CD4-positive, CD25-positive, alpha-beta regulatory T cell (primary cell): ENCODE measurements at places on chromosomes 4 and X.

GRCh38 chr4:34094114-34094513, 2150.2 kb downstream of the ARAP2 start:
- DNase-seq, result no peak

DNA sequence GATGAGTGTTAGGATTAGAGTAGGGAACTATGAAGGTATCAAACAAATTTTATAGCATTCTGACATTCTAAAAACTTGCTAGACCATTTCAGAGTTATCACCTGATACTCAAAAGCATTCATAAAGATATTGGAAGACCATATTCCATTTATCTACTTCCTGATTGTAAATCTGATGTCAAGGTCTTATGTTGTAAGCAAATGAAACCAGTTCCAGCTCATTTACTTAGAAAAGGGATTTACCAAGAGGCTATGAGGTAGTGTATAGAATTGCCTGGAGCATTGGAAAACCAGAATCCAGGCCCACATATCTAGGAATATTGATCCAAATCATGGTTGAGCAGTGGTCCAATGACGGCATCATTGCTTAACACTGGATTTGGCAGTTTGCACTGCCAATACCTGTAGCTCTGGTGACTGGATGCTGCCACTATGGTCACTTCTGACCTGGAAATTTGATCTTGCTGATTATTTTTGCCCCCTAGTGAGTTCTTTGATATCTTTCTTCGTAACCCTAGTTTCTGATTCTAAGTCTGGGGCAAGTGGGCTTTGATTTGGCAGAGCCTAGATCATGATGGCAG, 25.4 kb downstream of the ARFIP1 start:
- DNase-seq, result no peak

GRCh38 chr4:83417566-83417965, 38.1 kb downstream of the HELQ start:
- DNase-seq, result no peak

GRCh38 chr4:1447676-1448588, 41.7 kb upstream of the NKX1-1 start:
- no peak for DNase-seq

DNA sequence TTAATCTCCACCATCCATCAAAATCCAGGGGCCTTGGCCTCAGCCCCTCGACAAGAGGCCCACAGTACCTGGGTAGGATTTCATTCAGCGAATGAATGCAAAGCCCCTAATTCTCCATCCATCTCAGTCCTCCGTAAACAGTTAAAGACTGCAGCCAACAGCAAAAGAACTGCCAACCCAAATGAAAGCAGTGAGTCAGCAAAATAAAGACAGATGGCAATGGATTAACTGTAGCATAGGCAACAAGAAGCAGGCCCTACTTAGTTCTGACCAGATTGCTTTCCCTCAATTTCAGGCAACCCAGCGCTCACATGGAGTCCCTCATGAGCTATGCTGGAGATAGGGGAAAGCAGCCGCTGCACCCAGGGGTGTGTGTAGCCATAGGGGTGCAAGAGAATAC, 21.4 kb downstream of the PLAC1 start:
- no peak for DNase-seq

GRCh38 chrX:15500497-15500966, at the start of gene BMX:
BMX (plus strand) TSS chrX:15500807; CDS start chrX:15508354, 7,547 bp downstream.
- DNase-seq, result no peak

DNA sequence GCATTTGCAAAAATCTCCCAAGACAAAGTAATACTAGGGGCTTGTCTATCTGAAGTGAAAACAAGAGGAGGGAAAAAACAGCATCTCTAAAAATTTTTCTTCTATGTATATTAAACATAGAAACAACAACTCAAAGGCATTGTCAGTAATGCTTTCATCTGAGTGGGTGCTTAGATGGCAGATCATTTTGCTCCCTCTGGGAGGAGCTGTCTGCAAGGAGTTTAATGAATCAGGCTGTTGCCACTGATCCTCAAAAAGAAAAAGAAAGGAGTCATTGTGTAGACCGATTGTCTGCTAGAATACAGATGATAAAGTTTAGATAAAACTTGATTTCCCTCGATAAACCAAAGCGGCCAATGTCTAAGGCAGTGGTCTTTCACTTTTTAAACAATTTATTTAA, 49.7 kb upstream of the KLHL8 start:
- DNase-seq, result no peak

GRCh38 chr4:25569716-25570115, 85.9 kb upstream of the SLC34A2 start:
- DNase-seq, result no peak

GRCh38 chr4:120517966-120518365, 404.6 kb downstream of the PRDM5 start:
- DNase-seq, result no peak

DNA sequence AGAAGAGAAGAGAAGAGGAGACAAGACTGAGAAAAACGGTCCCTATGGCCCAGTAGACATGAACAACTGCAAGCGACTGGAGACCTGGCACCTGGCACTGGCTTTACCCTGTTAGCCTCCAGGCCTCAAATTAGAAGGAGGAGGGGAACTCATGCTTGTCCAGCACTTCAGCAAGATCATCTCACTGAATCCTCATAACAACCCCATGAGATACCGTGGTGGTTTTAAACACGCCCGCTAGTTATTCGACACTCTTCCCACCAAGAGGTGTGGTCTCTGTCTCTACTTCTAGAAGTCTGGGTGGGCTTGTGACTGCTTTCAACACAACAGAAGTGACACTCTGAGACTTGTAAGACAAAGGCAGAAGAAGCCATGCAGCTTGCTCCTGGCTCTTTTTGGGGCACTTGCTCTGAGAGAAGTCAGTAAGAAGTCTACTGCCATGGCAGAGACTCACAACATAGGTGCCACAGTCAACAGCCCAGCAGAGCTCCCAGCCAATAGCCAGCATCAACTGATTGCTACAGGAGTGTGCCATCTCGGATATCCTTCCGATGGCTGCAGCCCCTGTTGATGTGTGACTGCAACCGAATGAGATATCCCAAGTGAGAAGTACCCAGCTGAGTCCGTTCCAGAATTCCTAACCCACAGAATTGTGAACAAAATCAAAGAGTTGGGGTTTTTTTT, 34.0 kb upstream of the BCOR start:
- no peak for DNase-seq

- no peak for DNase-seq
Measured at GRCh38 chr4:17469931-17470674, 41.8 kb downstream of the QDPR start.

- no peak for DNase-seq
Measured at GRCh38 chrX:25112156-25112555, 96.4 kb upstream of the ARX start.
